ENCODE measurements at places on chromosomes 16 and 17. TPM values are rescaled to one million over a fixed set of nuclear protein-coding genes. Genes with fewer than 3 reads are reported as not detected.

SLC2A4 gene
- 11.2 TPM for total RNA-seq

CLDN7 gene
- total RNA-seq, result 157 TPM

SALL1 gene
- 4.4 TPM for total RNA-seq

ODAD4 gene
- total RNA-seq, result 0.75 TPM

TNP2 gene
- total RNA-seq, result not detected

CCL17 gene
- 0.78 TPM for total RNA-seq

HSPB9 gene
- not detected for total RNA-seq

DHX38 gene
- 50.1 TPM for total RNA-seq

HOXB1 gene
- total RNA-seq, result 0.31 TPM

CCDC200 gene
- not detected for total RNA-seq
